ENCODE measurements at places on chromosomes 5 and 9.

DNA sequence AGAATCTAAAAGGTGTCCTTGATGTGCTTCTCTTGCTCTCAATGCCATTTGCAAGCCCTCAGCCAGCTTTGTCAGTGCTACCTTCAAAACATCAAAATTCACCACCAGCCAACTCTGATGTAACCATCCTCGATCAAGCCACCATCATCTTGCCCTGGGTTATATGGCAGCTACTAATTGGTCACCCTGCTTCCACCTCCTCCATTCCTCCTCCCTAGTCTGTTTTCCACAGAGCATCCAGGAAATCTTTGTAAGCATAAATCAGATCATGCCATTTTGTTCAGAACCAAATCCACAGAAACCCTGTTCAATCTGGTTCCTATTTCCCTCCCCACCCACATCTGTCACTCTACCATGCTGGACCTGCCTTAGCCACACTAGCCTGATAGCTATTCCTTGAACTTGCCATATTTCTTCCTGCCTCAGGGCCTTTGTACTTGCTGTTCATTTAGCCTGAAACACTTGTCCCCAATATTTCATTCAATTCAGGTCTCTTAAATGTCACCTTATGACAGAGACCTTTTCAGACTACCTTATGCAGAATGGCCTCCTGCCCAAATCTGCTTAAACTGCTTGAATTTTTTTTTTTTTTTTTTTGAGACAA is 1.9 kb upstream of the B4GALT1 start:
- DNase-seq = no peak

DNA sequence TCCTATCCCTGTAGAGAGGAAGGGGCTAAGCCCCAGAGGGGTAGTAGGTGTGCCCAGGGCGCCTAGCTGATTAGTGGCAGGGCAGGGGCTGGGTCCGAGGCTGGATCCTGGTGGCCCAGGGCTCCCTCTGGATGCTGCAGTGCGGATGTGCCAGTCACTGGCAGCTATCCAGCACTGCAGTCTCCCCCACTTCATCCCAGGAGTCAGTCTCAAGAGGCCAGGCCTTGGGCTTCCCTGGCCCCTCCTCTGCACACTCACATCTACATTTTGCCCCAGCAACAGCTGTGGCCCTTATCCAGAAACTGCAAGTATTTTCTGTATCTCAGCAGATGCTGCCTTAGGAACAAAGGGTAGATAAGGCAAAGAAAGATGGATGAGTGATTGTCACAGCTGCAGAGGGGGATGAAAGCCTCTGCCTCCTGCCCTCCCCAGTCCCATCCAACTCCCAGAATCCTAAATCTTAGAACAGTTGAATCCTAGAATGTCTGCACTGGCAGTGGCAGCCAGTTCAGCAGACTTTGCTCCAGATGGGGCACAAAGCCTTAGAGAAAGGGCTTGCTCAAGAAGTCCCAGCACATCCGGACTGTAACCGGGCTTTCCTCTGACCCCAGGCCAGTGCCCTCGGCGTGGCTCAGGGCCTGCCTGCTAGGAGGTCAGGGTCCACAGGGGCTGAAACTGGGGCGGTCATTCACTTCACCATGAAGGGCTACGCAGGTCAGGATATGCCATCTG is 1.6 kb downstream of the ANXA6 start:
- no peak for DNase-seq

DNA sequence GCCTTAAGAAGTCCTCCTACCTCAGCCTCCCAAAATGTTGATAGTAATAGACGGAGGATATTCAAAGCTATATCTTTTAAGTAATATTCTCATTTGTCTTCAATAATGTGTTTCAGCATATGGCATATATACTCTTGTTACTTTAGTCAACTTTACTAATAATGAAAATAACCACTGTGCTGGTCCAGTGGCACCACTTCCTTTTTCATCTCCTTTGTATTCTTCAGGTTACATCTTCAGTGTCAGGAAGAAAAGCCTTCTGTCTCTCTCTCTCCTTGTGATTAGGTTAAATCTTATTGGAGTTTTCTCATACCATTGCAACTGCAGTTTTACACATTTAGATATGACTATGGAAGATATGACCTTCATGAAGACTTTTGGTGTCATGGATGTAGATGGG is 31.3 kb downstream of the PARP8 start:
- DNase-seq = no peak

GRCh38 chr5:163385824-163386223 is 51.6 kb upstream of the CCNG1 start:
- no peak for DNase-seq

GRCh38 chr5:66829826-66830225 is 233.6 kb downstream of the MAST4 start:
- DNase-seq = no peak

Measured in LNCaP clone FGC (cell line).